ENCODE measurements at places on chromosomes 2 and 18.
A peak's percentile ranks its signal among the peaks of the same experiment; 100 is the strongest.

DNA sequence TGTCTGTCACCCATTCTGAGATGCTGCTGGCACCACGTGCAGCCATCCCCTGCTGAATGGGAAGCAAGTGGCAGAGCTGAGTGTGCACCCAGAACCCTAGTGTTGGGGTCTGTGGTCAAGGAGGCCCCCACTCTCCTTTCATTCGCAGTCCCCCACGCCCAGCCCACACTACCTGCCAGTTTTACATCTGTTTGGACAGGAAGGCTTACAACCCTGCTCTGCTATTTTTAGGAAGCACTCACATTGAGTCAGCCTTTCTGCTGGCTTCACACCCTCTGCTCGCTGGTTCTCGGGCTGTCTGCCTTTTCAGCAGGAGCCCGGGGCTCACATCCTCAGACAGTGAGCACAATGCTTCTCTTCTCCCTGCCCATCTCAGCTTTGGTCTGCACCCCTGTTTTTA is 10.7 kb upstream of the ADCY3 start:
- no peak for DNase-seq

DNA sequence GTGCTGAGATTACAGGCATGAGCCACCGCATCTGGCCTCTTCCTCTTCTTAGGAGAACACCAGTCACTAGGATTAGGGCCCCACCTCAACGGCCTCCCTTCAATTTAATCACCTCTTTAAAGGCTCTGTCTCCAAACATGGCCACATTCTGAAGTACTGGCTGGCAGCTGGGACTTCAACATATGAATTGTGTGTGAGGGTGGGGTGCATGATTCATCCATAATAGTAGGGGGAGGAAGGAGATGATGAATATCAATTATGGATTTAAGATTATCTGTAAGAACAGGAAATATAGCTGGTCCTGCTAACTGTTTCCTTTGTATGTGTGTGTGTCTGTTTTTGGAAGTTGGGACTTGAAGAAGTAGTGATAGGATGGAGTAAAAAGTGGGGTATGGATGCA is 14.7 kb upstream of the EPG5 start:
- DNase-seq: no peak

DNA sequence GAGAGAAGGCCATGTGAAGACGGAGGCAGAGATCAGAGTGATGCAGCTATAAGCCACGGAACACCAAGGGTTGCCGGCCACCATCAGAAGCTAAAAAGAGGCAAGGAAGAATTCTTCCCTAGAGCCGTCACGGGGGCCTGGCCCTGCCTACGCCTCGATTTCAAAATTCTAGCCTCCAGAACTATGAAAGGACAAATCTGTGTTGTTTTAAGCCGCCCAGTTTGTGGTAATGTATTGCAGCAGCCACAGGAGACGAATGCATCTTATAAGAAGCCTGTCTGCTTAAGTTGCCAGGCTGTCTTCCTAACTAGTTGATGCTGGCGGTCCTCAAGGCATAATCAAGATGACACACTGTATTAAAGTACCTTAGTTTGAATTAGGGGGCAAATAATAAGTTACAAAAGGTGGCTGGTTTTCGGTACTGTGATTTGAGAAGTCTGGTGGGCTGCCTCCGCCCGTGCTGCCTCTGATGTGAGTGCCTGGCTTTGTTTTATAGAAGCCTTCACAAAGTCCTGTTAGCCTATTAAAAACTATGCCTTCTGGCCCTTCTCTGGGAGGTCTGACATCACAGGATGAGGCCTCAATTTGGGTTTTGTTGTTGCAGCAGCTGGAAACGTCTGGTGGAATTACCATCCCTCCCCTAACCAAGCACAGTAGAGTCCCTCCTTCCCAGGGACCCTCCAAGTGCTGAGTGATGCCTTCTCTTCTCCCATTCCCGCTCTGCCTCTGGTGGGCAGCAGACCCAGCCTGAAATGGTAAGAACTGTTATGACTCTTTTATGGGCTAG is 53.6 kb downstream of the SRD5A2 start:
- DNase-seq: no peak

DNA sequence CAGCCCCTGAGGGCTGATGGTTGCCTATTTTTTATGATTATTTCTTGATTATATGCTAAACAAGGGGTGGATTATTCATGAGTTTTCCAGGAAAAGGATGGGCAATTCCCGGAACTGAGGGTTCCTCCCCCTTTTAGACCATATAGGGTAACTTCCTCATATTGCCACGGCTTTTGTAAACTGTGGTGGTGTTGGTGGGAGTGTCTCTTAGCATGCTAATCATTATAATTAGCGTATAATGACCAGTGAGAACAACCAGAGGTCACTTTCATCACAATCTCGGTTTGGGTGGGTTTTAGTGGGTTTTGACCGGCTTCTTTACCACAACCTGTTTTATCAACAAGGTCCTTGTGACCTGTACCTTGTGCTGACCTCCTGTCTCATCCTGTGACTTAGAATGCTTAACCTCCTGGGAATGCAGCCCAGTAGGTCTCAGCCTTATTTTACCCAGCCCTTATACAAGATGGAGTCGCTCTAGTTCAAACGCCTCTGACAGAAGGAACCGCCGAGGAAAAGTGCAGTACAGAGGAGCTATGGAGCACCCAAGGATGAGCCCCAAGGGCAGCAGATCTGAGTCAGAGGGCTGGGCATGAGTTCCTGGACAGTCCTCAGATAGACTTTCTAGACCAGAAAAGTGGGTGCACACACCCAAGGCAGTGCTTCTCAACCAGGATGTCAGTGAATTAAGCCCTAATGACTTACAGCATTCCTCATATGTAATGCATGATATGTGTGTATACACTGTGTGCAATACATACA is 37.1 kb upstream of the ASAP2 start:
- no peak for DNase-seq

DNA sequence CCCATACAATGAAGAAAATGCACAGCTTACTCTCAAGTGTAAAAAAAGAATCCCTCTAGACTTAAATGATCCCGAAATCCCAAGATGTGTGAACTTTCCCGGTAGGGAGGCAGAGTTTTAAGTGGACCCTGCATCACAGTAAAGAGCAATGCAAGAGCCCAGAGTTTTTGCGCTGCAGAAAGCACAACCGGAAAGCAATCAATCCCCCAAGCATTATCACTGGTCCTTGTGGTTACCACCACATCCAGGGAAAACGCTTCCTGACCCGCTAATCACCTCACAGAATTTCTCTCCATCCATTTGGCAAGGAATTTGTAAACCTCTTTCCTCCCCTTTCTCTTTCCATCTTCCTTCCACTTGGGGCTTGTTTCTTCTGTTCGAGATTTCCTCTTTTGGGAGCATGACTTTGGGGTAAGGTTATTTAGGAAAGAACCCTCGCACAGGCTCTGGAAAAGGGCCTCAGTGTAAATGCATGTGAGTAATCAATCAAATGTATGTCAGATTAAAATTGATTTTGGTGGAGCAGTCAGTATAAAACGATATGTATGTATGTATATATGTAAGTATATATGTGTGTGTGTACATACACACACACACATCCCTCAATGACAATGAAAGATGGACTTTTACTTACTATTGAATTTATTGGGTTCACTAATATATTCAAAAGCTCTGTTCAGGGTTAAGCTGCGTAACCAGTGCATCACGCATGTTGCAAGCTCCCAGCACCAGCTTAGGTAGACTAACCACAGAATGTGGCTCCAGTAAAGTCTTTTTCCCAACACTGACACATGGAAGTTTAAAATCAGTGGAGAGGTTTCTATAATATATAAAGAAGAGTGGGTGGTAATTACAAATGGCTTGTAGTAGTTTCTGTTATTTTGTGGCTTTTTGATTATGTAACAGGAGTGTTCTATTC is 1.6 kb downstream of the PLCL1 start:
- no peak for DNase-seq

- no peak for DNase-seq
These were observed 5.9 kb downstream of the ZNF532 start for GRCh38 chr18:58870621-58871020.

DNA sequence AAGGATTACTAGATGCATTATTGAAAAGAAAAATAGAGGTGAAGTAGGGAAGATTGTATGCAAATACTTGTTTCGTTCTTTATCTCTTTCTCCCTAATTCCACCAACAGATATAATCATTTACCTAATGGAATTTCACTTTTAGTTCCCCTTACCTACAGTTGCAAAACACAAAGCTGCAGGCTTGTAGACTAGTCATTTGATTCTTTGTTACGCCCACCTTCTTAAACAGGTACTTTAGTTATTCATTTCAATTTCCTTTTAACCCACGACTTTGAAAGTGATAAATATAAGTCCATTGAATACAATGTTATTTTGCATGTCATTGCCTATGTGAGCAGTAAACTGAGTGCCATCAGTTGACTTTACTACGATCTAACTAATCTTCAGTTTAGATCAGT is 3.9 kb upstream of the HRH4 start:
- DNase-seq: no peak

GRCh38 chr2:47686018-47686417 is 96.9 kb upstream of the MSH6 start:
- no peak for DNase-seq

DNA sequence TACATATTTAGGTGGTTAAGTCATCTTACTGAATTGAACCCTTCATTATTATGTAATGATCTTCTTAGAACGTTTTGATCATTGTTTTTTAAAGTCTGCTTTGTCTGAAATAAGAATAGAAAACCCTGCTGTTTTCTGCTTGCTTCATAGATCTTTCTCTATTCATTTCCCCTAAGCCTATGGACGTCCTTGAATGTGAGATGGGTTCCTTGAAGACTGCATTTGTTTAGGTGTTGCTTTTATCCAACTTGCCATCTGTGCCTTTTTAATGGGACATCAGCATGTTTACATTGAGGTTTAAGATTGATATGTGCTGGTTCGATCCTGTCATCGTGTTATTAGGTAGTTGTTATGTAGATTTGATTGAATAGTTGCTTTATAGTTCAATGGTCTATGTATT is 95.4 kb downstream of the SNTG2 start:
- no peak for DNase-seq

DNA sequence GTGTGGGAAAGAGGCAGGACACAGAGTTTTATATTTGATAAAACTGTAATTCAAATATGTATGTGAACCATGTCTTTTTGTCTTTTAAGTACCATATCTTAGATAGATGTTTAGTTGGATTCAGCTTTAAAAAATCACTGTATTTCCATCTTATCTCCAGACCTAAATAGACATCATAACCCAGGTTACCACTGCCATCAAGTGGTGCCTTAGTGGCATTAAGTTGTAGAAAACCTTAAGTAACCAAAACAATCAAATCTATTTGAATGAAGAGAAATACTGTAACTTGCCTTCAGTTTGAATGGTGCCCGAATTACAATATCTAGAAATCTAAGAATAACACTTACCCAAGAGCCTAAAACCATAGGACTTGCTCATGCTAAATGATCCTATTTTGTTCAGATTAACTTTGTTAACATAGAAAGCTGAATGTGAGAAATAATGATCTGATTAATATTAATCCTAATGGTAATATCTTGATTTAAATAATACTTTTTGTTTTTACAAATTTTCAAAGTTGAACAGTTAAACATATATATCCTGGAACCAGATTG is 92.5 kb upstream of the MAP2 start:
- DNase-seq: peak; percentile 64

- peak; percentile 19 for DNase-seq
These were observed 318.9 kb downstream of the CNTNAP5 start for GRCh38 chr2:124343827-124344498.

DNA sequence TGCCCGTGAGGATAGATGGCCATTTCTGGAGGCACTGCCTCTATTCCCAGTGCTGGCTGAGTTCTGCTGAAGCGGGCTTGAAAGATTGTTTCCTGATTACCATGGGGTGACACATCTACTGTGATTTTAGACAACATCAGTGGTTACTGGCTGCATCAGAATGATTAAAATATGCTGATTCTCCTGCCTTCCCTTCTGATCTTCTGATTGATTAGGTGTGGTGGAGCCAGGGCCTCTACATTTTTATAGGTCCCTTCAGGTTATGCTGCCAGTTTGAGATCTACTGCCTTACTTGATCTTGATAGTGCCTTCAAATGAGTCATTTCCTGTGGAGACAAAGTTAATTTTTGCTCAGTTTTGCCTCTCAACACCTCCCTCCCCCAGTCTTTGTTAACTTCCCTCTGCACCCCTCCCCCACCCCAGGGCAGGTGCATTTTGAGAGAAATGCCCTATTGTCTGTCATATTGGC is 31.6 kb upstream of the SNORC start:
- DNase-seq: no peak

DNA sequence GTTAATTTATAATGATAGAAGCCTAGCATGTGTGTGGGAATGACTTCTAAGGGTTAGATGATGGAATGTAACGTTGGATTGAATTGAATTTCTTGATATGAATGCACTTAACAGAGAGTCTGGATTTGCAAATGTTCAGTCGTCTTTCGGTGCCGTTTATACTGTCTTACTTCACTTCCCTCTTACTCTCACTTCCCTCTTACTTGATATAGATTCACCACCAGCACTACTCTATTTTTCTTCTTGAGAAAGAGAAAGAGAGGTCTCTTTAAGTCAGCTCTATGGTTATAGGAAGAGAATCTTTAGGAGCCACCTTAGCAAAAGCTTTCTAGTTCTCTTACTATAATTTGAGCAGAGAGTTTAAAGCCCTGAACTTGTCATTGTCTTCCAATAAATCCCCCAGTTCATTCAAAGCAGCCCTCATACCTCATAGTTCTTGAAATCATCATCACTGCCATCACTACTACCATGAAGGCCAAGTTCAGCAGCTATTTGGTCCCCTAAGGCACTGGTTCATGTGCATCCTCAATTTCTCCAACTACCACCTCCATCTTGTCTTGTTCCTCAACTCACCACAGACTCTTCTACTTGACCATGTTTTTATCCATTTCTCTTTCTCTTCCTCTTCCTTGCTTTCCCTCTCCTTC is 501.7 kb upstream of the TCF4 start:
- no peak for DNase-seq

- DNase-seq: no peak
These were observed 667.7 kb downstream of the SOCS6 start for GRCh38 chr18:70956554-70956953.

DNA sequence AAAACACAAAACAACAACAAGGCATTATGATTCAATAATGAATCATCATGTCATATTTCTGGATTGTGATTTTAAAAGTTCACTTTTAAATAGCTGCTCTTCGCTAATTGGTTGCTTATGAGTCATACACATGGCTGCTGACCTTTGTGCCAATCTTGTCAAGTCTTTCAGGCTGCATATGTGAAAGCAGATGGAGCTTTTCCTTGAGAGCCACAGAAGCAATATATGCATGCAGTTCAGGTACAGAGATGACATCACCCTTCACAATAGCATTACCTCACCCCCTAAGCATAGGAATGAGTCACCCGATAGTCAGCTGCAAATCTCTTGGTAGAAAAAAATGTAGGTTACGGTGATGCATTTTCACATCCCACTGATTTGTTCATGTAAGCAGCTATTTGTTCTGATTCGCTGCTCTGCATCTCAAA is 27.2 kb downstream of the EIF2AK3 start:
- DNase-seq: peak; percentile 99

GRCh38 chr2:2827761-2828221 is 496.7 kb upstream of the MYT1L start:
- DNase-seq: no peak

- no peak for DNase-seq
These were observed 585.8 kb downstream of the CNTNAP5 start for GRCh38 chr2:124610866-124611265.

- no peak for DNase-seq
These were observed 45.5 kb downstream of the RNF152 start for GRCh38 chr18:61847164-61847791.

- no peak for DNase-seq
These were observed 19.9 kb upstream of the ELAC1 start for GRCh38 chr18:50947899-50948298.

- no peak for DNase-seq
These were observed 52.1 kb upstream of the FOSL2 start for GRCh38 chr2:28340312-28341202.
